Caki2 (cell line): ENCODE measurements at places on chromosomes 7 and 10.
A peak's percentile ranks its signal among the peaks of the same experiment; 100 is the strongest.

DNA sequence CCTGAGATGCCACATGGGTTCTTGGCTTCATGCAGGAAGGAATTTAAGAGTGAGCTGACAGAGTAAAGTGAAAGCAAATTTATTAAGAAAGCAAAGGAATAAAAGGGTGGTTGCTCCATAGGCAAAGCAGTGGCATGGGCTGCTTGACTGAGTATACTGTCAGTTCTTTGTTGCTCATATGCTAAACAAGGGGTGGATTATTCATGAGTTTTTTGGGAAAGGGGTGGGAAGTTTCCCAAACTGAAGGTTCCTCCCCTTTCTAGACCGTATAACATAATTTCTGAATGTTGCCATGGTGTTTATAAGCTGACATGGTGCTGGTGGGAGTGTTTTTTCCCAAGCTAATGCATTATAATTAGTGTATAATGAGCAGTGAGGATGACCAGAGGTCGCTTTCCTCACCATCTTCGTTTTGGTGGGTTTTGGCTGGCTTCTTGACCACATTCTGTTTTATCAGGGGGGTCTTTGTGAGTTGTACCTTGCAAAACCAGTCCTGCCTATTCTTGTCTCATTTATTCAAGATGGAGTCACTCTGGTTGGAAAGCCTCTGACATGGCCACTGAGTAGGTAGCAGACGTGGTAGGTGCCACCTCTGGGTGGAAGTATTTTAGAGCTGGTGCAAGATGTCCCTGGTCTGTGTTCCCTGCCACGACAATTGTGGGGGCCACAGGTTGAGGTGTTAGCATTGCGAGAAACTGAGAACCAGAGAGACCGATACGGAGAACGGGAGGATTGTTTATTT is 107.5 kb upstream of the SDK1 start:
- DNase-seq: no peak

DNA sequence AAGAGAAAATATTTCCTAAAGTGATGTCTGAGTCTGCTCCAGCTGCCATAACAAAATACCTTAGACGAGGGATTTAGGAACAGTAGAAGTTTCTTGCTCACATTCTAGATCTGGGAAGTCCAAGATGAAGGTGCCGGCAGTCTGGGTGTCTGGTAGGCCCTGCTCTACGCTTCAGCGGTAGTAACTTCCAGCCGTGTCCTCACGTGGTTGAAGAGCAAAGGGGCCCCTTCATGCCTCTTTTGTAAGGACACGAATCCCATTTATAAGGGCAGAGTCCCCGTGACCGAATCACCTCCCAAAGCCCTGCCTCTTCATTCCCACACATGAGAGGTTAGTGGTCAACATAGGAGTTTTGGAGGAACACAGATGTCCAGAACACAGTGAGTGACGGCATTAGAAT is 52.2 kb upstream of the INPP5A start:
- no peak for DNase-seq

GRCh38 chr7:40498924-40499510 is 364.2 kb downstream of the SUGCT start:
- DNase-seq: no peak

GRCh38 chr10:22999942-23000341 is 72.1 kb downstream of the ARMC3 start:
- no peak for DNase-seq

- DNase-seq: no peak
These were observed 98.0 kb downstream of the CTBP2 start for GRCh38 chr10:125062227-125062913.

DNA sequence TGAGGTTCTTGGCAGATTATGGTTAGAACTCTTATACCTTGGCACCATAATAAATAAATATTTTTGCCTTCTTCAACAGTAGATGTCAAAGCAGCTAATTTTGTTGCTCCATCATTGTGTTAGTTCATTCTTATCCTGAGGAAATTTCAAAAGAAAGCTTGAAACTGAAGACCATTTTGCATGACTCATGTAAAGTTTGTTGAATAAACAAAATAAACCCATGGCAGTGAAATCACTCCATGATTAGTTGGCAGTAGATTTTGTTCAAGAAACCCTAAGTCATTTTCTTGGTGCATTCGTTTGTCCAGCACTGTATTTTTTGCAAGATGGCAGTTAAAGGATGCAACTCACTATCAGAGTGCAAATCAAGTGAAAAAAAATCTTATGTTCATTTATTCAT is 91.6 kb downstream of the HECW1 start:
- no peak for DNase-seq

DNA sequence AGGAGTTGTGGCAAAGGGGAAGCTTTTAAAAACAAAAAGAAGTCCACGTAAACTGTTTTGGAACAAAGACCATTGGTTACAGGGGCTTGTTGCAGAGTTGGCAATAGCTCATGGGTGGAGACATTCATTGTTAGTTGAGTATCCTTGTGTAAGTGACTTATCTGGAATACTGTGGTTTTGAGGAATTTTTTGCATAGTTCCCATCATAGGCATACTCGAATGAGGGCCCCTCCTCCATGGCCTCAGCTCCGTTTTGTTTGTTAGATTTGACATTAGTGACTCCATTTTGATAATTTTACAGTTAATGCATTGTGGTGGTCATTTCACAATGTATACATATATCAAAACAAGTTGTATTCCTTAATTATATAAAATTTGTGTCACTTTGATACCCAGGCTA is 12.8 kb upstream of the SMKR1 start:
- no peak for DNase-seq

GRCh38 chr7:6392712-6393666 is 54.8 kb downstream of the DAGLB start:
- DNase-seq: peak; percentile 90

GRCh38 chr10:65213170-65213569 is 1692.0 kb downstream of the REEP3 start:
- no peak for DNase-seq

DNA sequence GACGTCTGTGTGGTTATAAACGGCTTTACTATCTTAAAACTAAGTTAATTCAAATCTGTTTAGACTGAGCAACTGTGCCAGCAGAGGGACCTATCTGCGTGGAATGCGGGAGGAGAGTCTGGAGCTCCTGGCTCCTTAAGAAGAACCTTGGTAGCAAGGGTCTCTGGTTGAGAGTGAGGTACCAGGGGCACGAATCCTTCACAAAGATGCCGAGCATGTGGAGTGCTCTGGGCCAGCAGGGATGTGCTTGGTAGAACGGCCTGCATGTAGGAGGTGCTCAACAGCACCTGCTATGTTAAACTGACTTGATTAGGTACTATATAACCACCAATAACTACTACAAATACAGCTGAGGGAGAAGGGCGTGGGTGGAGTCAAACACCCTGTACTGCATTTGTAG is 102.6 kb downstream of the VIPR2 start:
- DNase-seq: no peak

GRCh38 chr7:19713676-19714075 is 4.8 kb upstream of the POLR1F start:
- peak; percentile 58 for DNase-seq

- DNase-seq: no peak
These were observed 78.4 kb downstream of the PDE1C start for GRCh38 chr7:31991846-31992245.

DNA sequence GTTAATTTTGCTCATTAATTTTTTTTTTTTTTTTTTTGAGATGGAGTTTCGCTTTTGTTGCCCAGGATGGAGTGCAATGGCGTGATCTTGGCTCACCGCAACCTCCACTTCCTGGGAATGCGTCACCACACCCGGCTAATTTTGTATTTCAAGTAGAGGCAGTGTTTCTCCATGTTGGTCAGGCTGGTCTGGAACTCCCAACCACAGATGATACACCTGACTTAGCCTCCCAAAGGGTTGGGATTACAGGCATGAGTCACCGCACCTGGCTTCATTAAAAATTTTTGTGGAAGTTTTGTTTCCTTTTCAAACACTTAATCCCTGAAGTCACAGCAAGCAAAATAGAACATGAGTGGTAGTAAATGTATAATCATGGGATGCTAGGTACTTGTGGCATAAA is 857.2 kb upstream of the PHF14 start:
- DNase-seq: no peak

- no peak for DNase-seq
These were observed 58.0 kb downstream of the TSPAN12 start for GRCh38 chr7:120799813-120800475.

DNA sequence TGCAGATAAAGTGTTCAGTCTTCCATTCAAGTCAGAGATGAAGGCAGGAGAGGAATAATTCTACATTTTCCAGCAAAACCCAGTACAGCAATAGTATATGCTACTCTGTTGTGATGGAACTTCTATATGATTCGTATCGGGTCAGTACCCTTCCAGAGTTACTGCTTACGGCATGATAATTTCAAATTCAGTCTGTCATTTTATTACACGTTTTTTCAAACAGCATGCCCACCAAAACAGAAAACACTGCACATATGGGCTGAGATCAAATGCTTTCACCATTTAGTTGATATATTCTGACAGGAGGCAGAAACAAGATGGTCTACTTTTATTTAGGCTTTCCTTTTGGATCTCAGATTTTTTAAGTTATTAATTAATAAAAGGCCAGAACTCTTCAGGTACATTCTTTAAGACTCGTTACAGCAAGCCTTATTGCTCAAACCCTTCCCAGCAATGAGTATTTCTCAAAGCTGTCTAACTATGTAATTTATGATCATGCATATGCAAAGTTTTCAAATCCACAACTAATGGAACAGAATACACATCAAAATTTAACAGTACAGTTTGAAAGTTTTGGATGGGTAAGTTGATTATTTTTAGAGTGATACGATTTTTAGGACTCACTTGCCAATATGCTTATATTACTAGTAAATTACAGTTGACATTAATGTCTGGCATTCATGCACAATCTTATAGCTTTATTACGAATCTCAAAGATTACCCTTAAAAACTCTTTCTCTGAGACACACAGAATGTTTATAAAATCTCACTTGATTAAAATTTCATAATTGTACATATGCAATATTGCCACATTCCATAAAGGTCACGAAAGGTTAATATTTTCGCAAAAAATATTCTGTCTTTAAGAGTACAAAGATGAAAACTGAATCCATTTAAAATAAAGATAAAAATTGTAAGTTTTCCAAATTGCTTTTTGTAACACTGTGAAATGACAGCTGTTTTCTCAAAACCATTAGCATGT is 91.0 kb downstream of the ANK3 start:
- DNase-seq: no peak

DNA sequence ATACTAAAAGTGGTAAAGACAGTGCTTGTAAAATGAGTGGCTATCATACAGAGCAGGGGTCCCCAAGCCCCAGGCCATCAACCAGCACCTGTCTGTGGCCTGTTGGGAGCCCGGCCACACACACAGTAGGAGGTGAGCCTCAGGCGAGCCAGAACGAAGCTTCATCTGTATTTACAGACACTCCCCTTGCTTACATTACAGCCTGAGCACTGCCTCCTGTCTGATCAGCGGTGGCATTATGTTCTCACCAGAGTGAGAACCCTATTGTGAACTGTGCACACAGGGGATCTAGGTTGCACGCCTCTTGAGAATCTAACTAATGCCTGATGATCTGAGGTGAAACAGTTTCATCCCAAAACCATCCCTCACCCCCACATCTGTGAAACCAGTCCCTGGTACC is 58.7 kb downstream of the ITGA8 start:
- DNase-seq: no peak

DNA sequence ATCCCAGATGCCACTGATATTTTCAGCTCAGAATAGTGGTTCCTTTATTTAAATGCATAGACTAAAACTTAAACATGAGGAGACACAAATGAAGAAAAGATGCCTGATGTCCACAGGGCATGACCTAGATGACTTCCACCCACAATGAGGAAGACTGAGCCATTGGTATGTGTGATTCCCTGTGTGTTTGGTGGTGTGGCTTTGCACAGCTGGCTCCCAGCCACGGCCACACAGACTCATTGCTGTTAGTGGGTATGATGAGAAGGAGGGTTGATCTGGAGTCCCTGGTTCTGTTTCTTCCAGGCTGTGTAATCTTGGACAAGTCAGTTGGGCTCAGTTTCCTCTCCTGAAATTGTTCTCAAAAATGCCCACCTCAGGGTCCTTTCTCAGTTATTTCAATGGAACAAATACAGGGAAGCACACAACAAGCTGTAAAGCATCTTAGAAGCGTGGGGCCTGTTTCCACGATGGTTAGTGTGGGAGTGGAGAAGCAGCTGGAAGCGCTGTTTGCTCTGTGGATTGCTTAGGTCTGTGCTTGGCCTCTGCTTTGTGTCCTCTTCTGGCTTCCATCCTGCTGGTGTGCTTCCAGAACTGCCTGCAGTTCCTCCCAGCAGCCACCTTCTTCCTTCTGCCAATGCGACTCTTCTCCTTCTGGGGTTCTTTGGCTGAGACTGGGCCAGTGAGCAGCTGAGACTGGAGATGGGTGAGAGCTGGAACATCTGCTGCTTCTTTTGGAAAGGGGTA is 303.7 kb downstream of the BMPER start:
- DNase-seq: no peak

DNA sequence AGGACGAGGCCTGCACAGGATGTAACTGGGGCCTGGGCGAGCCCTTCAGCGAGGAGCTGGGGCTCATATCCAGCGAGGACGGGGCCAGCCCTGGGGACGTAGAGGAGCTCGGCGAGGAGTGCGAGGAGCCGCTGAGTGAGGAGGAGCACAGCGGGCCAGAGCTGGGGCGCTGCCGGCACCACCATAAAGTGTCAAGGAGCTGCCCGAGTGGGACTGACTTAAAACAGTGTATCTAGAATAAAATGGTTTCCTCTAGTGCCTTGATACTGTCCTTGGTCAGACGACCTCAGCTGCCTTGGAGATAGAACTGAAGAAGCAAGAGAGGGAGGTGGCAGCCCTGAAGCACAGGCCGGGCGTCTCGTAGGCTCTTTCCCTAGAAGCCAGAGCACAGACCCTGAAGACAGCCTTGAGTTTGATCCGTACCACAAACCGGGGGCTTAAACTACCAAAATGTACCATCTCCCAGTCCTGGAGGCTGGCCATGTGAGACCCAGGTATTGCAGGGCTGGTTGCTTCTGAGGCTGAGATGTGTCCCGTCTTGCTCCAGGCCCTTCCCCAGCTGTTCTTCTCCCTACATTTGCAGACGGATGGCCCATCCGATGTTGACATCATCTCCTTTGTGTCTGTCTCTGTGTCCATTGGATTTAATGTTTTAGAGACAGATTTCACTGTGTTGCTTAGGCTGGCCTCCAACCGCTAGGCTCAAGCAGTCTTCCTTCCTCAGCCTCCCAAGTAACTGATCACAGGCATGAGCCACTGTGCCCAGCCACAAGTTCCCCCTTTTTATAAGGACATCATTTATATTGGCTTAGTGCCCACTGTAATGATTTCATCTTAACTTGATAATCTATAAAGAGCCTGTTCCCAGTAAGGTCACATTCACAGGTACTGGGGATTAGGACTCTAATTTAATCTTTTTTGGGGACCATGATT is 35.8 kb downstream of the DNAJB6 start:
- DNase-seq: no peak

GRCh38 chr10:61964949-61965702 is 63.6 kb downstream of the ARID5B start:
- no peak for DNase-seq

DNA sequence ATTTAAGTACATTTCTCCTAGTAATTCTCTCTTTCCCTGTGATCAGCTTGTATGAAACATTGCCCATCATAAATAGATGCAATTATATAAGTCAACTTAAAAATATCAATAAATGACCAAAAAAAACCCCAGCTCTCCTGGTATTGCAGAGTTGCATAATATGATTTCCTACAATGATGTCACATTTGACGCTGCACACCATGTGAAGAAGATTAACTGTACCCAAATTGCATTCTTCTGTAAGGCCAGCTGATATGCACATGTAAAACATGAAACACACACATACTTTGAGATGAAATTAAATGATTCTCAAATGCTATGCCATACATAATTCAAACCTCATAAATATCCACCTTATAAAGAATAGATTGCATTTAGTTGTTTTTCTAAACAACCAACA is 115.5 kb downstream of the AGMO start:
- no peak for DNase-seq

- no peak for DNase-seq
These were observed 11.2 kb downstream of the SKIDA1 start for GRCh38 chr10:21514129-21514817.
